ENCODE measurements at places on chromosomes 6 and 20.

- no peak for DNase-seq
Measured at GRCh38 chr6:148407372-148407771, 64.7 kb downstream of the SASH1 start.

DNA sequence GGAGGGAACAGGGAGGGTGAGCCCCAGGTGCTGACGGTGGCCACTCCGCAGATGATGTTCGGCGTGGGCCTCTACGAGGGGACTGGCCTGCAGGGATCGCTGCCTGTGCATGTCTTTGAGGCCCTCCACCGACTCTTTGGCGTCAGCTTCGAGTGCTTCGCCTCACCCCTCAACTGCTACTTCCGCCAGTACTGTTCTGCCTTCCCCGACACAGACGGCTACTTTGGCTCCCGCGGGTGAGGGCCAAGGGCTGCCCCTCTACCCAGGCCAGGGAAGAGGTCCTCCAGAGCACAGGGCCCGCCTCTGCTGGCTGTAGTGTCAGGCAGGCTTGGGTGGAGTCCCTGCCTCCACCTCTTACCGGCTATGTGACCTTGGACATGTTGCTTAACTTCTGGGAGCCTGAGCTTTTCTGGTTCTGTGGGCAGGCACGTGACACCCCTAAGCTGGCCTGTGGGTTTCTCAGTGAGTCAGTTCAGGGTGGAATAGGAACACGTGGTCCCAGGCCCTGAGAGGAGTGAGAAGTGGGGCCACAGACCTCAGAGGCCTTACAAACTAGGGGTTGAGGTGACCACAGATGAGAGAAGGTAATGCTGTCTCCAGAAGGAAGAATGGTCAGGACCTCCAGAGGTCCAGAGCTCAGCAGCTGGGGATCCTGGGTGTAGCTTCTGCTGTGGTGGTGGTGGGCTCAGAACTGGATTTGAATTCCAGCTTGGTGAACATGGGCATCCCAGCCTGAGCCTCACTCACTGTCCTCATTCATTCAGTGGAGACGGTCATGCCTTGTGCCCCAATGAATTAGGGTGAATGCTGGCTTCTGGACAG is 11.9 kb downstream of the PCIF1 start:
- DNase-seq = no peak

GRCh38 chr20:63959699-63960075 is 3.5 kb upstream of the UCKL1 start:
- DNase-seq = no peak

GRCh38 chr6:16493112-16493511 is 254.7 kb downstream of the GMPR start:
- no peak for DNase-seq

GRCh38 chr6:18121580-18122127 is 823 bp downstream of the NHLRC1 start:
- DNase-seq = no peak

DNA sequence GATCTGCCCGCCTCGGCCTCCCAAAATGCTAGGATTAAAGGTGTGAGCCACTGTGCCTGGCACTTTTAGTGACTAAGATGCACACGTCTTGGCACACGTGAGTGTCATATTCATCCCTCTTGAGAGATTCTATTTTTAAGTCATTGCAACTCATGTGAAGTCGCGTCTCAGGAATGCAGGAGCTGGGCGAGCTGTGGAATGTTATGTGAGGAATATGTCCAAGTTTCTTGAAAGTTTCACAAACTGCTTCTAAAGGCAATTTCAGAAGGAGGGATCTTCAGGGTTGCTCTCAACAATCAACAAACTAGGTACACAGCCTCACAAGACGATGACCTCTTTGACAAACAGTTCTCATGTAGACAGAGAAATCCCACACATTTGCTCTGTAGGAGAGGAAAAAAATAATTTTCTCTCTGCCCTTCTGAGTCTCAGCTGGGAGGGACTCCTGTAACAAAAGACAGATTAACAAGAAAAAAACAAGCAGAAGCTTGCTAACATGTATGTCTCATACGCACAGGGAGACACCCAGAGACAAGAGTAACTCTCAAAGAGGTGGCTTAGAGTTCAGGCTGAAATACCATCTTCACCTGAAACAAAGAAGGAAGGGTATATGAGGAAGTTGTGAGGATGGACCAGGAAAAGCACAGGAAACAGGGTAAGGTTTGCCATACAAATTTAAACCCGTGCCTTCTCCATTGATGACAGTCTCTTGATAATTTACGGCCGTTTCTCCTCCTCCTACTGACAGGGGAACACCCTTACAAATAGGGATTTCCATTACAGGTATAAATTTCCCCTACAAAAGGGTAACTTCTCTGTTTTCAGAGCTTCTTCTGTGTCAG is 45.3 kb upstream of the FAM50B start:
- no peak for DNase-seq

DNA sequence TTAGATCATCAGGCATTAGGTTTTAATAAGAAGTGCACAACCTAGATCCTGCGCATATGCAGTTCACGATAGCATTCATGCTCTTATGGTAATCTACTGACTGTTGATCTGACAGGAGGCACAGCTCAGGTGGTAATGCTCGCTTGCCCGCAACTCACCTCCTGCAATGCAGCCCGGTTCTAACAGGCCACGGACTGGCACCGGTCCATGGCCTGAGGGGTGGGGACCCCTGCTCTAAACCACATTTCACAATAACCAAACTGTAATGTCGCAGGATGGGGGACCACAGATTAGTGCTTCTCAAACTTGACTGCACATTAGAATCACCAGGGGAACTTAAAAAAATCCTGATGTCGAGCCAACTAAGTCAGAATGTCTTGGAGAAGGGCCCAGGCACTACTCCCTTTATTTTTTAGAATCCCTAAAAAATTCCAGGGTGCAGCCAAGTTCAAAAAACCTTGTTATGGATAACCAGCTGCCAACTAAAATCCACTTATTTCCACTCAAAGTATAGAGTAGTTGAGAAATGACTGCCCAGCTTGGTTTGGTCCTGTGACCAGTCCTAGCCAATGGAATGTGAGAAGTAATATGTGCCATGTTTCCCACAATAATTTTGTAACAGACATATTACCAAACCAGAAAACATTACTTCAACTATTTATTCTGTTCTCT is 3.1 kb downstream of the SHPRH start:
- no peak for DNase-seq

GRCh38 chr6:3325210-3325609 is 66.5 kb downstream of the PSMG4 start:
- DNase-seq = no peak

GRCh38 chr6:81456416-81456815 is 296.1 kb downstream of the TENT5A start:
- no peak for DNase-seq
